Smooth muscle cell of the umbilical artery (primary cell): ENCODE measurements at places on chromosomes 7 and 10. TPM values are rescaled to one million over a fixed set of nuclear protein-coding genes. Genes with fewer than 3 reads are reported as not detected.

Gene DMBT1
- total RNA-seq, result not detected in 2 replicates

Gene CACNA2D1
- total RNA-seq, result 94.8 and 114 TPM in 2 replicates

Gene GPER1
- 0.59 and 1.6 TPM in 2 replicates for total RNA-seq

Gene C10orf90
- total RNA-seq, result 0.23 TPM in 1 of 2 replicates, not detected in the other

Gene SPAG6
- not detected in 2 replicates for total RNA-seq

Gene AP5Z1
- 30.3 and 33.1 TPM in 2 replicates for total RNA-seq
